Activated CD4-positive, alpha-beta T cell treated with anti-CD3 and anti-CD28 coated beads for 24 hours (primary cell): ENCODE measurements at places on chromosomes 13 and 19.

DNA sequence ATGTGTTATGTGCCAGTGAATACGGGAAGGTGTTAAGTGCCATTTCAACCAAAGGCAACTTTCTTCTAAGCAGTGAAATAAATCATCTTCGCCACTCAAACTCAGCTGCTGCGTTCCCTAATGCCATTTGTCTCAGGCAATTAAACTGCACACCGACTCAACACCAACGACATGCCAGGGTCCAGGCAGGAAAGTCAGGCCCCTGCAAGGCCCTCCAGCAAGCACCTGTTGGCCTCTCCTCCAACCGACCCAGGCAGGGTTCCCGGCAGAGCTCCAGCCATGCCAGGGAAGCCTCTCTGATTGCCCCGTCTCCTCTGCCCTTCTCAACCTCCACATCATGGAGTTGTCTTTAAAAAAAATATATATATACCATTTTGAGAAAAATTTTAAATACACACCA, 21.8 kb downstream of the SAFB2 start:
- no peak for DNase-seq

- DNase-seq, result no peak
These were observed 6.4 kb downstream of the MYO9B start for GRCh38 chr19:17081672-17082630.

DNA sequence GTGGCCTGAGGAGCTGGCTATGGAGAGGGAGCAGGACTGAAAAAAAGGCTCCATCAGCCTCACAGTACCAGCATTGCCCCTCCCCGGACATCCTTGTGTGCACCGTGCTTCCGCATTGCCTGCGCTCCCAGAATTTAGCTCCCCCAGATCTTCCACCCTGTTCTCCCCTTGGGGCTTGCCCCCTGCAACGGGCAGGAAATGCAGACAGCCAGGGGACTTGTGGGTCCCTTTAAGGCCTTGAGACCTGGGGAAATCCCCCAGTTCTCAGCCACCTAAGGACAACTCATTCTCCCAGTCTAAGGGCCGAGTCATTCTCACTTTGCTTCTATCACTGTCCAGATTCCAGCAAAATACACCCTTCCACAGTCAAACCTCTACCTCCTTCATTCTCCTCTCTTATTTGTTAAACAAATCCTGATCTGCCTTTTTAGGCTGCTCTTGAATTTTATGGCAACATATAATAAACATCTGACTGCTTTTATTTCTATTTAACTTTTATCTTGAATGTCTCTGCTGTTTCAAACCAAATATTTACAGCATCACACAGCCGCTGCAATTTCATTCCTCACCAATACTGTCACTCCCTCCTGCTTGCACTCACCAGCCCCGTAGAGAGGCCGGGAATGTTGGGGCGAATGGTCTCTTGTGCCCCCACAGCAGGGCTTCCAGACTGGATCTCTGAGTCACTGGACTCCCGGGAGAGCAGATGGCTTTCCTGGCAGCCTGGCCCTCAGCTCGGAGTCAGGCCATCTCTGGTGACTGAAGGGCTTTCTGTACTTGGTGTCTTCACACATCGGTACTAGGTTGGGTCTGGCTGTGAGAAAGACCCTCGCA, 221.9 kb downstream of the TSHZ3 start:
- DNase-seq, result no peak

- no peak for DNase-seq
These were observed 36.0 kb upstream of the FNDC3A start for GRCh38 chr13:48939728-48940127.

GRCh38 chr13:51218626-51219025, 3.6 kb upstream of the FAM124A start:
- DNase-seq, result no peak

- DNase-seq, result no peak
These were observed 131.1 kb upstream of the NBEA start for GRCh38 chr13:34810996-34811395.

GRCh38 chr19:39970675-39971379, at the start of gene PSMC4:
PSMC4 (plus strand) TSS chr19:39971165; CDS start chr19:39971203, 38 bp downstream.
- DNase-seq, result peak; percentile 96

GRCh38 chr19:6066661-6067646, 43.3 kb downstream of the RFX2 start:
- no peak for DNase-seq

DNA sequence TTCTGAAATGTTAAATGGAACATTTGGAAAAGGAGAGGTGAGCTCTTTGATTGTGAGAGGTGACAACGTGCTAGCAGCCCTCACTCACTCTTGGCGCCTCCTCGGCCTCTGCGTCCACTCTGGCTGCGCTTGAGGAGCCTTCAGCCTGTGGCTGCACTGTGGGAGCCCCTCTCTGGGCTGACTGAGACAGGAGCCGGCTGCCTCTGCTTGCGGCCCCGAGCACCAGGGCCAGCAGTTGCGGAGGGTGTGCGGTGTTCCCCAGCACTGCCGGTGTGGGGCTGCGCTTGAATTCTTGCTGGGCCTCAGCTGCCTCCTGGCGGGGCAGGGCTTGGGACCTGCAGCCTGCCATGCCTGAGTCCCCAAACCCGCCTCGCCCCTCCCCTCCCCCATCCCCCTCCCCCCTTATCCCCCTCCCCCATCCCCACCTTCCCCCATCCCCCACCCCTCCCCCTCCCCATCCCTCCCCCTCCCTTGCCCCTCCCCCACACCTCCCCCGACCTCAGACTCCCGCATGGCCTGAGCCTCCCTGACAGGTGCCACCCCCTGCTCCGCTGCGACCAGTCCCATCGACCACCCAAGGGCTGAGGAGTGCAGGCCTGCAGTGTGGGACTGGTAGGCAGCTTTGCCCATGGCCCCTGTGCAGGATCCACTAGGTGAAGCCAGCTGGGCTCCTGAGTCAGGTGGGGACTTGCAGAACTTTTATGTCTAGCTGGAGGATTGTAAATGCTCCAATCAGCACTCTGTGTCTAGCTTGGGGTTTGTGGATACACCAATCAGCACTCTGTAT, 411.0 kb downstream of the OLFM4 start:
- no peak for DNase-seq

DNA sequence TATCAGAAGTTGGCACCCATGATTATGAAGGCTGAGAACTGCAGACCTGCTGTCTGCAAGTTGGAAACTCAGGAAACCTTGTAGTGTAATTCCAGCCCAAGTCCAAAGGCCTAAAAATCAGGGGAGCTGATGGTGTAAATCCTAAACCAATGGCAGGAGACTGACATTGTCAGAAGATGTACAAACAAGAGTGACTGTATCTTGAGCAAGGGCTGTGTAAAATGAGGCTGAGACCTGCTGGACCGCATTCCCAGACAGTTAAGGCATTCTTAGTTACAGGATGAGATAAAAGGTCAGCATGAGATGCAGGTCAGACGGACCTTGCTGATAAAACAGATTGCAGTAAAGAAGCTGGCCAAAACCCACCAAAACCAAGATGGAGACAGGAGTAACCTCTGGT, 147.7 kb downstream of the COG6 start:
- DNase-seq, result no peak

GRCh38 chr19:11400798-11401197, 16.7 kb upstream of the EPOR start:
- no peak for DNase-seq

DNA sequence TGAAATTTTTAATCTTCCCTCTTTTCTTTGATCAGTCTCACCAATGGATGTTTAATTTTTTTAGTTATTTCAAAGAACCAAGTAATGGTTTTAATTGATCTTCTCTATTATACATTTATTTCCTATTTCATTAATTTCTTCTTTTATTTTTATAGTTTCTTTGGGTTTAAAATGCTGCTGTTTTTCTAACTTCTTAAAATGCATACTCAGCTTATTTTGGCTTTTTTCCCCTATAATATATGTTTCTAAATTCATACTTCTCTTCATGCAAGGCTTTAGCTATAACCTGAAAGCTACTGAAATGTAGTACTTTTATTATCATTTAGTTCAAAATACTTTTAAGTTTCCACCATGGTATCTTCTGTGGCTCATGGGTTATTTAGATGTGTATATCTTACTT, 53.9 kb downstream of the ANKRD10 start:
- DNase-seq, result no peak

DNA sequence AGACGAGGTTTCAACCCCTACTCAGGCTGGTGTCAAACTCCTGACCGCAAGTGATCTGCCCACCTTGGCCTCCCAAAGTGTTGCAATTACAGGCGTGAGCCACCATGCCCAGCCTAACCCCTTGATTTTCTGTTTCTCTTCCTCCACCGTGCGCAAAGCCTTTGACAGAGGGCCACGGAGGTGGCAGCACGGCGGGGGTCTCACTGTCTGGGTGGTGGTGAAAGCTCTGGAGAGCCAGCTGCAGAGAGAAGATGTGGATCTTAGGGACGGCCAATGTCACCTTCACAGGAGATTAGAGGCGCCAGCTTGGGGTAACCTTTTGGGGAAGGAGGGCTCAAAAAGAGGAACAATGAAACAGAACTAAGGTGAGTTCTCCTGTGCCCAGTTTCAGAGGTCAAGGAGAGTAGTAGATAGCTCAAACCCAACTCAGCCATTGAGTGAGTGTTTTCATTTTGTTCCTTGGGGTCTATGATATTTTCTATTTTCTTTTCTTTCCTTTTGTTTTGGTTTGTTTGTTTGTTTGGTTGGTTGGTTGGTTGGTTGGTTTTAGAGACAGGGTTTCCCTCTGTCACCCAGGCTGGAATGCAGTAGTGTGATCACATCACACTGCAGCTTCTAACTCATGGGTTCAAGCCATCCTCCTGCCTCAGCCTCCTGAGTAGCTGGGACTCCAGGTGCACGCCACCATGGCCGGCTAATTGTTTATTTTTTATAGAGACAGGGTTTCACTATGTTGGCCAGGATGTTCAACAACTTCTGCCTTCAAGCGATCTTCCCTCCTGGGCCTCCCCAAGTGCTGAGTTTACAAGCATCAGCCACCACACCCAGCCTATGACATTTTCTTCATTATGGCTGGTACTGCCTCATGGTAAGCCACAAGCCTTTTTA, 37.7 kb downstream of the GPR42 start:
- no peak for DNase-seq

- no peak for DNase-seq
These were observed 152.4 kb downstream of the DCLK1 start for GRCh38 chr13:35978607-35979316.

DNA sequence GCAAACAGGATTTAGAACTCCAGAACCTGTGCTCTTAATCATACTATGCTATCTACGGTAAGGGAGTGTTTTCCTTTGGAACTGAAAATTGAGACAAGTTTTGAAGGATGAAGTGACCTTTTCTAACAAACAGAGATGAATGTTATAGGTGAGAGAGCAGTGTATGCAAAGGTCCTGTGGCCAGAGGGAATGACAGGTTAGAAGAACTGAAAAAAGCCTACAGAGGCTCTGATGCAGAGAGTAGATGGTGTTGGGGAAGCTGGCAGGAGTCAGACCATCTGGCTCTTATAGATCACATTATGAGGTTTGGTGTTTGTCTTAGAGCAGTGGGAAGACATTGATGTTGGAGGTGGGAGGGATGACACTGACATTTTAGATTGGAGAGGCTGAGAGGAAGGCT, 2.0 kb downstream of the PCCA start:
- no peak for DNase-seq

DNA sequence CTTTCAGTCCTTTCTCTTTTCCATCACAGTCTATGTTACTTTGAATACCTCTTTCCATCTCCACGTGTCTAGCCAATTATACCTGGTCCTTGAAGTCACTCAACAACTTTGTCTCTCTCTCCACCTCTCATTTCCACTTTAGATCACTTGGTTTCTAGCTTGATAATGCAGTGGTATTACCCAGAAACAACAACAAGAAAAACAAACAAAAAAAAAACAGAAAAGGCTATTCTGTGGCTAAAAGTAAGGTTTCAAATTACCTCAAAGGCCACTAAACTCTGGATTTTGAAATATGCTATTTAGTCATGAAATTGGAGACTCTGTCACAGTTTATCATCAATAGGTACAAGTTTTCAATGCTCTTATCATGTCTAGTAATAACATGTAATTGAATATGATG, 184.8 kb downstream of the PCDH9 start:
- DNase-seq, result no peak

GRCh38 chr13:52195401-52195837, 36.0 kb upstream of the NEK3 start:
- peak; percentile 43 for DNase-seq

- DNase-seq, result peak; percentile 57
These were observed 6.6 kb downstream of the EML2 start for GRCh38 chr19:45632468-45633196.

GRCh38 chr19:48695743-48696352, at the start of gene FUT2:
FUT2 (plus strand) TSS chr19:48695971; CDS start chr19:48702957, 6,986 bp downstream.
- DNase-seq, result no peak

GRCh38 chr19:55809381-55810058, 22.3 kb downstream of the NLRP11 start:
- peak; percentile 3 for DNase-seq

DNA sequence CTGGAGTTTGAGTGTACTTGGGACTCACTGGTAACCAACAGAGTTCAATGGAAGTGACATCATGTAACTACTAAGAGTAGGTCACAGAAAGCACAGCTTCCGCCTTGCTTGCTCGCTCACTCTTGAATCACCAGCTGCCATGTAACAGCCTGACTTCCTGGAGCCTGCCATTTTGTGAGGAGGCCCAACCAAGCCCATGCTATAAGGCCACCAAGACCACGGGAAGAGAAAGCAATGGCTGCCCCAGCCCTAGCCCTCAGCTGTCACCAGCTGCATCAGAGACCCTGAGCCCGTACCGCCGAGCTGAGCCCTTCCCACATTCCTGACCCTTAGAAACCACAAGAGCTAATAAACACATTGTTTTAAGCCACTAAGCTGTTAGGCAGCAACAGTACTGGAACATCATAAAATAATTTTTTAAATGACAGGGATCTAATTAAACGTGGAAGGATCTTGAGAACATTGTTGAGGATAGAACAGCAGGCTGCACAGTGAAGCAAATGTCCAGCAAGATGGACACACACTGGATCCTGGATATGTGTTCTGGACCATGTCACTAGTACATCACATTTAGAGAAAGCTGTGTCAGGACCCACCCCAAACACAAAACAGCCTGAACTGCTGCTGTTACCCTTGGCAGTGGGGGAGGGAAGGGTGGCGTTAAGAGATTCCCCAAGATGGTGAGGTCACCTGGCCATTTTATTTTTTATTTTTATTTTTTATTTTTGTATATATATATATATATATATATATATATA, 21.7 kb upstream of the LDLR start:
- no peak for DNase-seq

- DNase-seq, result no peak
These were observed 151.7 kb downstream of the DLEU7 start for GRCh38 chr13:50691681-50692263.

GRCh38 chr13:87666831-87667230, 4.3 kb upstream of the SLITRK5 start:
- DNase-seq, result no peak

GRCh38 chr13:46313024-46313423, 74.0 kb downstream of the RUBCNL start:
- DNase-seq, result no peak

DNA sequence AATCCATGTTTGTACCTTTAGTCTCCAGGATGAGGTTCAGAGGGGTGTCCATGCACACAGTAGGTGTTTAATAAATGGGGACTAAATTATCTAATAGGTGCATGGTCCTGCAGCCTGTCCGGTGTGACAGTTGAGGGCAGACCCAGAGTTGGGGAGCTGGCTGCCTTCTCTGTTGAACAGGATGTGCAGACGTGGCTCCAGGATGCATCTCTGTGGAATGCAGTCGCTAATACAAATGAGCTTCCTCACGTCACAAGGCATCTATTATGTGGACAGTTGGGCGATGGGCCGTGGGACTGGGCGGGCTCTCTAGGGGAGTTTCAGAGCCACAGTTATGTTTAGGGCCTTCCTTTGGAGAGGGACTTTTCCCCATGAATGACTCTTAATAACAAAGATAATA, 71.0 kb downstream of the SIPA1L3 start:
- no peak for DNase-seq
